ENCODE measurements at places on chromosomes 5 and 9.

GRCh38 chr5:103546858-103547257 is 15.7 kb downstream of the NUDT12 start:
- no peak for DNase-seq

- no peak for DNase-seq
Measured at GRCh38 chr5:36089989-36090388, 23.3 kb upstream of the UGT3A2 start.

DNA sequence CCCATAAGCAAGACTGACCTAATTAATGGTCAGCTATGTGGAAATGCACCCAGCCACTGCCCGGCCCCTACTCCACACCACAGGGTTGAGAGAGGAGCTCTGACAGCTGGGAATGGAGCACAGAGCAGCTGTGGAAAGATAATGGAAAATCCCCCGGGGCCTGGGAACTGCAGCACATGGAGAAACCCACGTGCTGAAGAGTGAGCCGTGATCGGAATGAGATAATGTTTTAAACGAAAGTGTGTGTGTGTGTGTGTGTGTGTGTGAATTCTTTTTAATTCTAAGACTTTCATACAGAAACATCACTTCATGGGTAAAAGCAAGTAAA is 13.1 kb upstream of the SLC12A7 start:
- DNase-seq, result no peak

DNA sequence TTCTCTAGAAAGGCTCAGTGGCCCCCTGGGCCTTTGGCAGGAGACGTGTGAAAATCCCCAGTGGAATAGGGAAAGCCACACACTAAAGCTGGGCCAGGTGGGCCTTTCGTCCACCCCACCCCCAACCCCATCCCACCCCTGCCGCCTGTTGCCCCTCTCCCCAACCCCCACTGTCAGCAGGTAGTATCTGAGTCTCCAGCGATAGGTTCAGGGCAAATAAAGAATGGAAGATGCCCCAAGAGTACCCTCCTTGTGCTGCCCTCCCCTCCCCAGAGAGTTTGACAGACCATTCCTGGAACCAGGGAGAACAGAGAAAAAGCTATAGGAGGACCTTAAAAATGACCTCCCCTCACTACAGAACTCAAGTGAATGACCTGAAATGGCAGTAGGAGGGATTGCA is 36.7 kb upstream of the UBE2D2 start:
- no peak for DNase-seq

GRCh38 chr5:125411744-125412560 is 665.5 kb upstream of the ZNF608 start:
- DNase-seq, result no peak

GRCh38 chr5:158838781-158839180 is 260.9 kb downstream of the EBF1 start:
- DNase-seq, result no peak
